CD4-positive, alpha-beta T cell treated with Interleukin-15 for 4 hours (primary cell): ENCODE measurements at places on chromosomes 7 and 10.

- DNase-seq, result no peak
Observed at GRCh38 chr10:8389630-8390029, 335.1 kb downstream of the GATA3 start.

- no peak for DNase-seq
Observed at GRCh38 chr7:47759056-47759706, 177.3 kb upstream of the TNS3 start.

- no peak for DNase-seq
Observed at GRCh38 chr7:1454542-1454941, 4.7 kb downstream of the MICALL2 start.

DNA sequence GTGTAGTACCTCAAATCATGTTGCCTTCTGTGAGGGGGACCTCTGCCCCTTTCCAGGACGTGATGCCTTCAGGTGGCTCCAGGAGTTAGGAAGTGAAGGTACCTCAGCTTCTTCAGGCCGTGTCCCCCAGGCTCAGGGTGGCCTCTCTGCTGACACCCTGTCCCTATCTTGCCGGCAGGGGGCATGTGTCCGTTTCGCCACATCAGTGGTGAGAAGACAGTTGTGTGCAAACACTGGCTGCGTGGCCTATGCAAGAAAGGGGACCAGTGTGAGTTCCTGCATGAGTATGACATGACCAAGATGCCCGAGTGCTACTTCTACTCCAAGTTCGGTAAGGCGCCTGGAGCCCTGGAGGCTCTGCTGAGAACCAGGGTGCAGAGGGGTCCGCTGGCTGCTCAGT lies 9.2 kb downstream of the CPSF4 start:
- DNase-seq, result no peak

DNA sequence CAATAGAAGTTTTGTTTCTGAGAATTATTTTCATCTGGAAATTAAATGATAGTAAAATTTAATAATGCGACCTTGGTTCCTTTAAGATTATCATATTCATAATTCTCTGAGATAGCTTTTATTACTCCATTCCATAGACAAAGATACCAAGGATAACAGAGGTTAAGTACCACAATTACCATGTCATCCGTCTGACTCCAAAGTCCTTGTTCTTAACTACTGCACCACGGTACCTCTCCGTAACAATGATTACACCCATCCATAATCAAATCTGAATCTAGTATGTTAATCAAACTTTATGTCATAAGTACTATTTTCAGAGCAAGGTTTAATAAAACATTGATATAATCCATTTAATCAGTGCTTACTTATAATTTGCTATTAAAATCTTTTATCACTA lies 8.4 kb downstream of the ZDHHC6 start:
- no peak for DNase-seq

DNA sequence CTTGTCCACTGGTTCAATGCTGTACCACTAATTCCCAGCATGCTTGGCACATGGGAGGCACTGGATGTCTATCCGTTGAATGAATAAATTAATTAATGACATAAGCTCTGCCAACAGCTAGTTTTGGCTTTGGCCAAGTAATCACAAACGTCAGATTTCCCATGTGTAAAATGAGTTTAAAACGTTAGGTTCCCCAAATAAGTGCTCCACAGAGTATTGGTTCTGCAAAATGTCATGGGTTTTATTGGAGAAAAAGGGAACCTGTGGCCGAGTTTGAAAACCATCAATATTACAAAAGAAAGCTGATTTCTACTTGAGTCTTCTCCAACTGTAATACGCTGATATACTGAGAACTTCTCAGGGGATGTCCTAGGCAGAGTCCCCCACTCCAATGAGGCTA lies 23.2 kb downstream of the ELMO1 start:
- no peak for DNase-seq

- DNase-seq, result no peak
Observed at GRCh38 chr10:121865554-121865953, 62.3 kb downstream of the ATE1 start.
